ENCODE measurements at places on chromosomes 7 and 10.

- DNase-seq = no peak
Measured at GRCh38 chr7:13628239-13629001, 361.0 kb downstream of the ETV1 start.

DNA sequence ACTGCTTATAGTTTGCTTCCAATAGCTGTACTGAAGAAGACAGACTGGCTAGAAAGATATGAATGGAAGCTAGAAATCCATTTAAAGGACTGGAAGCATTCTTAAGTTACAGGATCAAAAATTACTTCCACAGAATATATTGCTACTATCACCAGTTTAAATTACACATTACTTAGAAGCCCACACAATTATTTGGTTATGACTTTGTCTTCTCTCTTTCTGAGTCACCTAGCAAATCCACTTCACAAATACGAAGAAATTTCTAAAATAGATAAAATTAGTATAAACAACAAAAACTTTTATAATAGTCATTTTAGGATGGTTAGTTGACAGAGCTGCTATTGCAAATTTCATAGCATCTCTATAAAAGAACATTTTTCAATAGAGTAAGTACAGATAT, 108.1 kb downstream of the SNX13 start:
- no peak for DNase-seq

DNA sequence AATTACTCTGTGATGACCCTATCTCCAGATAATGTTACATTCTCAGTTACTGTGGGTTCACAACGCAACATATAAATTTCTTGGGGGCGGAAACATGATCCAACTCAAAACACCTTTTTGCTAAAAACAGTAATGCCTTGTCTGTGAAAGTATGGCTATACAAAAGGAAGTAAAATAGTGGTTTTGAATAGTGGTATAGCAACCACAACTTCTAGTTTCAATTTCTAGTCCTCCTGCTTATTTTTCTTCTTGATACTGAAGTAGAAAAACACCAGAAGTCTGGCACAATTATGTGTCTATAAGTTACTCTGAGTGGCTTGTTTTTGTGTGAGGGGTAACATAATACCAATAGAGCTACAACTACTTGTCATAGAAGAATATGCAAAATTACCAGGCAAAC, 21.5 kb upstream of the ZNF800 start:
- DNase-seq = peak; percentile 52

GRCh38 chr10:124917428-124918190, 24.3 kb upstream of the ZRANB1 start:
- DNase-seq = peak; percentile 13

DNA sequence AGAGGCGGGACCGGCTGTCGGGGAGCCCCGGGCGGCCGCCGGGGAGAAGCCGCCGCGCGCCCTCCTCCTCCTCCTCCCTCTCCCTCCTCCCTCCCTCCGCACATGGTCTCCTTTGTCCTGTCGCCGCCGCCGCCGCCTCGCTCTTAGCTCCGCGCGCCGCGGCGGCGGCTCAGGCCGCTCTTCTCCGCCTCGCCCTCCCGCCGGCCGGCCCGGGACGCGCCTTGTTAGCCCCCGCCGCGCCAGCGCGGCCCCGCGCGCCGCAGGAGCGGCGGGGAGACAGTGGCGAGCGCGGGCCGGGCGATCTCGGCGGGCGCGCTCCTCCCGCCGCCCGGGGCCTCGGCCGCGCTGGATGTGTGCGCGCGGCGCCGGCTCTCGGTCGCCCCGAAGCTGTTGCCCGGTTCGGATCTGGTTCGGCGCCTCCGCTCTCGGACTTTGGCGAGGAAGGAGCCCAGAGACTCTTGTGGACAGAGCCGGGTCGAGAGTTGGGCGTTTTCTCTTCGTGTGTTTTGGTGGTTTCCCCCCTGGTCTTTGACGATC, 437.4 kb upstream of the GALNT17 start:
- DNase-seq = no peak

DNA sequence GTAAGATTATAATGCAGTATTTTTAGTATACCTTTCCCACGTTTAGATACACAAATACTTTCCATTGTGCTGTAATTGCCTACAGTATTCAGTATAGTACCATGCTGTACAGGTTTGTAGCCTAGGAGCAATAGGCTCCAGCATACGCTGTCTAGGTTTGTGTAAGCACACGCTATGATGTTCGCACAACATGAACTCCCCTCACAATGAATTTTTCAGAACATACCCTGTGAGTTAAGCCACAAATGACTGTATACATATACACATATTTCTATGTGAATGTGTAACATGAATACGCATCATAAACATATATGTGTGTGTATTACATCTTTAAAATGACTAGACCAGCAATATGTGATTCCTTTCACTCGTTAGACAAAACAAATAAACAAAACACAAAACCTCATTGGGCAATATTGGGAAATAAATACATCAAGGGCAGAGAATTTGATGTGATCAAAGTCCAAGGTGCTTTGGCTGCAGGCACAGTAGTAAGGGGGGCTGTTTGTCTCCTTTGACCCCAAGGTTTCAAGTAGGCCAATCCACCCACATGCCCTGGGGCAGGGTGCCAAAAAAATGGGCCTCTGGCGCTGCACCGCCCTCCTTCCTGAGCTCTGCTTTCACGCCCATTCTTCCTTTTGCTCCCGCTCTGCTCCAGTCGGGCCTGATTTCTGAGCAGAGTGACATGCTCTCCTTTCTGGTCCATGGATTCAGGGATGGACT, 33.9 kb downstream of the CHN2 start:
- no peak for DNase-seq

GRCh38 chr7:30164567-30164966, 29.8 kb downstream of the MTURN start:
- DNase-seq = peak; percentile 44

- DNase-seq = no peak
Measured at GRCh38 chr7:153590136-153590535, 462.1 kb upstream of the DPP6 start.

GRCh38 chr10:68156373-68157185, 47.3 kb downstream of the MYPN start:
- DNase-seq = peak; percentile 66

DNA sequence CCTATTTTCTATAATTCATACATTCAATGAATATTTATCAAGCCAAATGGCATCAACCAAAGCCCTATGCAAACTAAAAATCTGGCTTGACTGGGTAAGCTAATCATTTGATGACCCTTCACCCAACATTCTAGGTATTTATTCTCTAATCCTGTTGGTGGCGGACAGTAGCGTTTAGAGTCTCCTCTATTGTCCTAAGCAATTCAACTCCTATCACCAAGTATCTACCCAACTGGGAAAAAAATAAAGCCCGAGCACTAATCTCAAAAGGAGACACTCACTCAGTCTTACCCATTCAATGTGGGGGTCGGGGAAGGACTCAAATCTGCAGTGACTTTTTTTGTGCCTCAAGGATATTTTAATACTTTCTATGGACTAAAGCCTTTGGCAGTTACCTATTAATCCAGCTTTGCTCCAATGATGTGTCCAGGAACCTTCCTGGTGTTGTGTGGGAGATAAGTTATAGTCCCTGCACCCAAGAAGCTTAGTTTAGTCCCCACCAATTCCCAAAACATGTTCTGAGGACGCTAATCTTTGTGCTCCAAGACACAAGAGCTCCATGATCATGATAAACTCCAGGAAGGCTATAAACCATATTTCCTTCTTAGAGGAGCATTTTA, 30.6 kb downstream of the DNMBP start:
- DNase-seq = no peak

- DNase-seq = no peak
Measured at GRCh38 chr10:79948976-79949722, at the start of gene SFTPD. TSS of gene SFTPD (minus strand) at chr10:79949105. CDS start at chr10:79946659, 2,446 bp downstream.

- no peak for DNase-seq
Measured at GRCh38 chr7:124881981-124882380, 47.6 kb downstream of the POT1 start.

GRCh38 chr7:513521-514166, 6.0 kb downstream of the PDGFA start:
- peak; percentile 8 for DNase-seq

DNA sequence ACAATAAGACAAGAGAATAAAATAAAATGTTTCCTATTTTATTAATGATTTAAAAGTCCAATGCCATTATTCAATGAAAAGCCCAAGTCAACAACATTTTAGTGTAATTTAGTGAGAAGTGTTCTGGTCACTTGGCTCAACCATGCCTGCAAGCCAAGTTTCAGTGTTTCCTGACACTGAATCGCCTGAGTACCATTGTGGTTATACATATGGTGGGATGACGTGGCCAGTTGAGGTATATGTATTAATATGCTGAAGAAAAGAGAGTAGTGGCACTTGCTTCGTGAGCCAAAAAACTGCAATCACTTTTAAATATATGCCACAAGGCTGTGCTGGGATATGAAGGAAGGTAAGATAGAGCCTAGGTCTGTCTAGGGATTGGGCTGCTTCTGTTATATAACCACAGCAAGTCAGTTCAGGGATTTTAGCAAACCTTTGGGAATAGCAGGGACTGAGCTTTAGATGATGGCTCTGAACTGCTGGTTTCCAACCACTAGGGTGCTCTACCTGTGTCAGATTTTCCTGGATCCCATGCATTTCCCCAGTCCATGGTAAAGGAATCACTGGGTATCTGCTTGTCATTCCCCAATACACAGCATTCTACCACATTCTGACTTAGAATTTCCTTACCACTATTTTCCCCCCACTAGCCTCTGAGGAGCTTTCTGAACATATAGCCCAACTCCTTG, 214.0 kb upstream of the PRPS1L1 start:
- DNase-seq = no peak

GRCh38 chr10:124347956-124348355, 70.8 kb downstream of the OAT start:
- DNase-seq = no peak

GRCh38 chr7:16711730-16712129, 41.8 kb upstream of the TSPAN13 start:
- no peak for DNase-seq

- DNase-seq = no peak
Measured at GRCh38 chr7:139094596-139094995, 14.9 kb downstream of the ZC3HAV1 start.

DNA sequence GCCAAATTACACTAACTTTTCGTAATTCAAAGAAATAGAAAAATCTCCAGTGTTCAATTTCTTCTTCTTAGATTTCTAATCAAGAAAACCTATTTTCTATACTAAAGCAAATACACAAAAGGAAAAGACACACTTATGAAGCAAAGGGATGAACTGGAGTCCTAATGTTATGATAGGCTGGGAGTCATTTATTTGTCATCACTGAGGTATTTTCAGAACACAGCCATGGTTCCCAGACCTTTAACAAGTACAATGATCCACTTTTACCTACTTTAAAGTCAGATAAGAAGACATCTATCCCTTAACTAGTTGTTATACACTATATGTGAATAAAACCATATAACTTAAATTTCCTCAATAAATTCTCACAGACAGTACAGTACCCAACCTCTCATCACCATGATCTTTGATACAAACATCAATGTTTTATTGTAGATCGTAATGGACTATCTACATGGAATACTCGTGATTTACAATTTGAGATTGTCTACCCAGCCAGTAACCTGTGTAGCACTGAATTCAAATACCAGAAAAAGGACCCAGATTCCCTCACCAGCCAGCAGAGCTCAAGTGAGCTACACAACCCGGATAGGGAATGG, 12.5 kb downstream of the ASNS start:
- DNase-seq = no peak

DNA sequence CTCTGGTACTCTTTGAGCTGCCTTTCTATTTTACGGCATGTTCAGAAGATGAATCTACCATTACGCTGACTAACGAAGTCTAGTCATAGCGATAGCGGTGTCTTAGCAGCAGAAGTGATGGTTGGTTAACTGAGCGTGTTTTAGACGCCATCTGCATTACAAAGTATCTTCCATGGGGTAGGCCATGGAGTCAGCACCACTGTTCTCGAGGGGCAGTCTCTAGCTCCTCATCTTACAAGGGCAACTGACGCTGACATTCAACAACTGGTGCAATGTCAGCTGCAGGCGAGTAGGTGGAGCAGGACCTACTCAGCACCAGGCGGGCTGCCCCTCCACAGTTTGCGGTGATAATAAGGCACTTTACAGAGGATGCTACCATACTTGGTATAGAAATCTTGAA, 88.7 kb downstream of the ADARB2 start:
- DNase-seq = no peak

- no peak for DNase-seq
Measured at GRCh38 chr10:61589547-61590243, 73.0 kb upstream of the CABCOCO1 start.

DNA sequence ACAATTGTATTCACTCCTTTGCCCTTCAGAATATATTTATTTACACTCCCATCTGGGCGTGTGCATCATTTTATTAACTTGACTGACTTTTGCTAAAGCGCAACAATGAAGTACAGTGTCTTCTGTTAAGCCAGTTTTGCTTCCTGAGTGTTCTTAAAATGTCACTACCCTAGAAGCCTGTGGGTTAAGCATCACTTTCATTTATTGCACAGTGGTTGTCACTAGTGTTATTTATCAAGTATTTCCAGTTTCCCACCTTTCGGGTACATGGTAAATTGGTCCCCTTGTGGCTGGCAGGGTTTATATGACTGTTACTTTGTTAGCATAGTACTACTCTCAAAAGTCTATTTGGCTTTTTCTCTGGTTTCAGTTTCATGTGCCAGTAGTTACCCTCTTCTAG, 3.3 kb downstream of the HILPDA start:
- DNase-seq = peak; percentile 23

GRCh38 chr10:100939763-100940344, 27.1 kb downstream of the SLF2 start:
- DNase-seq = no peak

DNA sequence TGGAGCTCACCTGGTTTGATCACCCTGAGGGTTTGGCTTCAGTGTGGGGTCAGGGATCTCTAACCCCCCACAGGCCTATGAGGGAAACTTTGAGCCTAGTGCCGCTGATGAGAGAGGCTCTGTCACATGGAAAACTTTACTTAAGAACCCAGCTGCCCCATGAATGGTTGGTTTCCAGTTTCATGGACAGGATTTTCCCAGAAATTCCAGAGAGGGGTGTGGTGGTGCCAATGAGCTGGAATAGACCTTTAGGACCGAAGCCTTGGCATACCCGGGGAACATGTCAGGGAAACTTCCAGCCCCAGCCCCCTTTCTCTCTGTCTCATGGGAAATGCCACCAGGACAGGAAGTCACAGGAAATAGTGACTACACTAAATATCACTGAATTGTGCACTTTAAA, 36.9 kb downstream of the AKR1B1 start:
- no peak for DNase-seq

DNA sequence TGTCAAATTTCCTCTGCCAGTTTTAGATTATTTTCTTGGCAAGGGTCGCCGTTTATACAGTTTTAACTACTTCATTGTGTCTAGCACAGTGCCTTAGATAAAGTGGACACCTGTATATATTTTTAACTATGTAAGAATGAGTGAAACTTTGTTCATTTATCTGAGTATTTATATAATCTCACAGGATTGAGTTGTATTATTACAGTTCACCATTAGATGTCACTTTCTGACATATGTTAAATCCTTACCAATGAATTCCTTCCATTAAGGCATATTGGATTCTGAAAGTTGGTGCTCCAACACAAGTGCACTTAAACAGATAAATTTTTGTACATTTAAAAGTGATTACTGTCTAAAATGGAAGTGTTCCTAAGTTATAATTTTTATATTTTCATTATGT, 43.0 kb downstream of the ZMYND11 start:
- DNase-seq = peak; percentile 14

- DNase-seq = no peak
Measured at GRCh38 chr7:77838929-77839491, 40.4 kb downstream of the PHTF2 start.
